ENCODE measurements at places on chromosomes 6 and 20.

DNA sequence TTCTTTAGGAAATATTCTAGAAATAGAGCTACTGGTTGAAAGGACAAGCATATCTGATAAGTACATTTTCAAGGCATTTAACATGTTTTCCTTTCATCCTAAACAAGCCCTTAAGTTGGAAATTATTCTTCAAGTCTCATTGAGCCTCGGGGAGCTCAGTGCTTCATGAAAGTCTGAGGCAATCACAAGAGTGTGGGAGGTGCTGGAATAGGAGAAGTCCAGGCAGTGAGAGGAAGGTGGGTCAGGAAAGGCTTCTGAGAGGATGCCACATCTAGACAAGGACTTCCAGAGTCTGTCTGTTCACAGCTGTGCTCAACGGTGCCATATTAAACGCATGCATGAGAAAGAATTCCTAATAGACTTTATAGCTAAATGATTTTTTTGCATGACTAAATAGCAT, 69.8 kb downstream of the CD83 start:
- no peak for DNase-seq

DNA sequence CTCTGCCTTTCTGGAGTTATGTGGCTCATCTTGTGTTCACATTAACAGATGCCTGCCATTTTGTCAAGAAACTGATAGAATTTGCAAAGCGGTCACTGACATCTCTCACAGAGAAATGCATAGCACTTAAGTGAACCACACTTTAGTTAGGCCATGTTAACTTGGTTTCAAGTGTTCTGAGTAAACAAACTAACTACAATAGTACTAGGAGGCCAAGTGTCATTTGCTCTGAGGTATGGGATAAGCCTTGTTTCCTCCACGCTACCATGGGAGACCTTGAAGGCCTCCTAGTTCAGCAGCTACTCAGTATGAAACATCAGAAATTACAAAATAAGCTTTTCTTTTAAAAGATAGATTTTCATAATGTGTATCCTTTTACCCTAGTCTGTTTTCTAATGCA, 143.5 kb upstream of the MARCKS start:
- DNase-seq, result no peak

DNA sequence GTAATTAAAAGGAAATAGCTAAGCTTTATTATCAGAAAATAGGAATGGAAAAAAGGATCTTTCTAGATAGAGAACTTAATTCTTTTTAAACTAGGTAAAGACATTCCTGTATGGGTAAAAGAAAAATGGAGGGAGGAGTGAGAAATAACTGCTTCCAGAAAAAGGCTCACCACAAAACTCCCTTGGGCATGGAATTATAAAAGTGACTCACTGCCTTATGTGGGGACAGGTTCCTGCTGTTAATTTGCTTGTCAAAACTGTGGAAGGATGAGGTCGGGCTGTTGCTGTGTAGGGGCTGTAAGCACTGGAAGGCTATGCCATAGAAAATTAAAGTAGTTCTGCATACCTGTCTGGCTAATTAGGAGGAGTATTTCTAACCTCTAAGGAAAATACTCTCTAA, 158.7 kb downstream of the UBE3D start:
- DNase-seq, result peak; percentile 24

DNA sequence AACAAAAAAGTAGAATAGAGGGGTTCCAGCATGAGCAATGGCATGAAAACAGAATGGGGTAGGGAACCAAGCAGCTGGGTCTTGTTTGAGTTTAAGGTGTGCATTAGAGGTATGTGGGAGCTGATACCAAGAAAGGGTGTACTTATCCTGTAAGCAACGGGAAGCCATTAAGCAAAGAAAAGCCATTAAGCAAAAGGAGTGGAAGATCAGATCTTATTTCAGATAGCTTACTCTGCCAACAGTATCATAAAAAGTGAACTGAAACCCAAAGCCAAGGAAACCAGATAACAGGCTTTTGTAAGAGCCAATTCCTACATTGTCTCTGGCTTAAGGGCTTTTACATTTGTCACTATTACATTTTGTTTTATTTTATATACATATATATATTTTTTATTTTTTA, 21.3 kb upstream of the BEND6 start:
- no peak for DNase-seq

GRCh38 chr6:33865478-33866077, 61.8 kb upstream of the MLN start:
- no peak for DNase-seq

- peak; percentile 63 for DNase-seq
These were observed 47.2 kb downstream of the CTNNBL1 start for GRCh38 chr20:37741055-37741454.

- DNase-seq, result no peak
These were observed 188.6 kb upstream of the NT5E start for GRCh38 chr6:85261271-85261670.

GRCh38 chr20:26209171-26209941, 512.7 kb upstream of the ZNF337 start:
- DNase-seq, result no peak

- peak; percentile 94 for DNase-seq
These were observed 326.6 kb downstream of the COL12A1 start for GRCh38 chr6:74879234-74879633.

GRCh38 chr6:11722805-11723631, 55.6 kb downstream of the ADTRP start:
- no peak for DNase-seq

DNA sequence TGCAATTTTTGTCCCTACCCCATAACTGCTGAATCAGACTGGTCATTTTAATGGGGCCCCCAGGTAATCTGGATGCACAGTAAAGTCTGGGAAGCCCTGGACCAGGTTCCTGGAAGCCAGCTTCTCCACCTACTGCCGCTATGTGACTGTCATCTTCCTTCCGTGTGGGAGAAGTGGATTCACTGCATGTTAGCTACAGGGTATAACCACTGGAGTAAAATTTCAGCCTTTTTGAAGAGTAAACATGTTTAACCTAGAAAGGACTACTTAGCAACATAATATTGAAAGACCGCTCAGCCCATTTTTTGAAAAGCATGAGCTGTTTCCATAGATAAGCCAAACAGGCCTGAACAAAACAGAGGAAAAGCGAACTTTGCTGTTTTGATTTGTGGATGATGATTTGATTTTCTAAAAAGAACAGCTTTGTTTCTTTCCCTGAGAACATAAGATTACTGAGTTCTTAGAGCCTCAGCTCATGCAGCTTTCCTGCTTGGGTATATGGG, 208.1 kb downstream of the PLCB4 start:
- DNase-seq, result no peak

DNA sequence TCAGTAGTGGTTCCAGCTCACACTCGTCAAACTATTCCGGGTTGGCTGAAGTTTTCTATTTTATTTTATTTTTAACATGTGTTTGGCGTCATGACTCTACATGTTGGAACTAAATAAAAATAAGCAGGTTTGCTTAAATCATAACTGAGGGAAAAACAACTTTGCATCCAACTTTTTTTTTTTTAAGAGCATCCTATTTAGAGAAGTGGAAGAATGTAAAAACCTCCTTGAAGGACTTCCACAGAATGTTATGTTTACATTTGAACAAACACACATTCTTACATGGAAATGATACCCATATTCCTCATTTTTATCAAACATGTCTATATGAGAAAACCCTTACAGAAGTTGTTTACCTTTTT, 659 bp downstream of the PRDM1 start:
- DNase-seq, result no peak

DNA sequence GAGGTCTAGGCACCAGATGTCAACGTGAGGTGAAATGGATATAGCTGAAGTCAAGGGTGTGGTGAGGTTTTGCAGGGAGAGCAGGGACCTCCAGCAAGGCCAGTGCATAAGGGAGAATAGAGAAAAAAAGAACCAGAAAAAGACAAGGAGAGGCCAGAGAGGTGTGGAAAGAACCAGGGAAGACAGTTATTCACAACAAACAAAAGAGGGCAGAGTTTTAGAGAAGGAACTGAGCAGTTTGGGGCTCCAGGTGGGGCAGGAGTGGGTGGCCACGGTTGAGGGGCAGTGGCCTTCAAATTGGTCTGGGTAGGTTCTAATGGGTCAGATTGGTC, 11.6 kb upstream of the NQO2 start:
- DNase-seq, result no peak

- no peak for DNase-seq
These were observed 52.5 kb upstream of the SLC22A16 start for GRCh38 chr6:110528930-110529325.

DNA sequence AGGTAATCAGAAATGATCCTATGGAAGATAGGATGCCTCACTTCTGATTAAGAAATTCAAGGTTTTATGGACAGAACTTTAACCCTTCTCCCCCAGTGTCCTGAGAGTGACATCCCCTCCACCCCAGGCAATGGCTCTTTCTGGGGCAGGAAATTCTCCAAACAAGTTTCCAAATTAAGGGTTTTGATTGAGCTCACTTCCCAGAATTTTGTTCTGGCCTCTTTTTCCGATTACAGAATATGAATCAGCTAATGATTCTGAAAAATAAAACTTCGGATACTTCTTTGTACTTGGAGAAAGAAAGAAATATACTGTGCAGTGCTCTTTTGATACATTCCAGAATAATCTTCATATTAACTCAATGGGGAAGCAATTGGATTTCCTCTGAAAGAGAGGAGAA, 32.8 kb upstream of the TASP1 start:
- DNase-seq, result no peak

GRCh38 chr6:147808640-147809039, 300.1 kb downstream of the SAMD5 start:
- DNase-seq, result peak; percentile 11

DNA sequence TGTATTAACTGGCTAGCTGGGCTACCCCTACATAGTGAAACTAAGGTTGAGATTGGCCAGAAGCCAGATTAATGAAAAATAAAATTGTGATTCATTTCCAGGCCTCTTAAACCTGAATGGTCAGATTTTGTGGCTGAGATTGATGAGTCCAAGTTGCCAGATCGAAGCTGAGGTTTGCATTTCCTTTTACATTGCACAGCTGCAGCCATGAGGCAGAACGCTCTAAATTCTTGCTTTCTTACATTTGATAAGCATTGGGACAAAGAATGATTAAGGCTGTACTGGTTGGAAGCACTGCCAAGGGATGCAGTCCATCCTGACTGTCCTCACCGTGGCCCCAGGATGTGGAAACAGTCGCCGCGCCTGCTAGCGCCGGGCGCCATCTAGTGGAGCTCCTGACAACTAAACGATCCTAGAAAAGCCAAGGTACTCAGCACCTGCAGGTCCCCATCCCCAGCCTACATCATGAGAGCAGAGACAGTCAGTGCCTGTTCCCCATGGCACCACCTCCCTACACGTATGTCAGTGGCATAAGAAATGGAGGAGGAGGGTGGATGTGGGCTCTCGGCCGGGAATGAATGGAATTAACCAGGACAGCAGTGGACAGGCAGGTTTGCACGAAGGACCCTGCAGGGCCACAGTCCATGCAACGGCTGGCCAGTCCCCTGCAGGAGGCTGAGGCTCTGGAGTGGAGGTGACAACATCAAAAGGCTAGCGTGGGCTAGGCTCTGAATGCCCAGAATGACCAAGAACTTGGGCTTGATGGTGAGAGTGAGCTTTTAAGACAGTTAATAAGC, 19.0 kb downstream of the PXDC1 start:
- DNase-seq, result peak; percentile 90

- DNase-seq, result peak; percentile 24
These were observed 1.2 kb upstream of the HDDC2 start for GRCh38 chr6:125302840-125303511.

GRCh38 chr6:123171341-123172115, 175.5 kb downstream of the CLVS2 start:
- no peak for DNase-seq

DNA sequence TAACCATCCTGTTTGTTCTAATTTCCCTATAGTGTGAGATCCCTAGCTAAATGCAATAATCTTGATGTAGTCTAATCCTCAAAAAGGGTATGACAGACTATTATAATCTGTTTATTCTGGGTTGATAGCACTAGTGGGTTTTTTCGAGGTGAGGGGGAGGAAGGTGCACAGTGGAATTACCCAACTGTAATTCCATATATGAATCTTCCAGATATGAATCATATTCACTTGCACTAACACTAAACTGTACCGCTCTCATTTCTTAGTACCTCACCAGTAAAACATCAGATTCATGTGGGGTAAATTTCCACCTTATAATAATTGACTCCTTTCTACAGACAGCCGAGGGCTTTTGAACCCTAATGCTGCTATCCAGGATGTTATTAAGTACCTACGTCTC, 16.5 kb downstream of the NCOA7 start:
- no peak for DNase-seq

DNA sequence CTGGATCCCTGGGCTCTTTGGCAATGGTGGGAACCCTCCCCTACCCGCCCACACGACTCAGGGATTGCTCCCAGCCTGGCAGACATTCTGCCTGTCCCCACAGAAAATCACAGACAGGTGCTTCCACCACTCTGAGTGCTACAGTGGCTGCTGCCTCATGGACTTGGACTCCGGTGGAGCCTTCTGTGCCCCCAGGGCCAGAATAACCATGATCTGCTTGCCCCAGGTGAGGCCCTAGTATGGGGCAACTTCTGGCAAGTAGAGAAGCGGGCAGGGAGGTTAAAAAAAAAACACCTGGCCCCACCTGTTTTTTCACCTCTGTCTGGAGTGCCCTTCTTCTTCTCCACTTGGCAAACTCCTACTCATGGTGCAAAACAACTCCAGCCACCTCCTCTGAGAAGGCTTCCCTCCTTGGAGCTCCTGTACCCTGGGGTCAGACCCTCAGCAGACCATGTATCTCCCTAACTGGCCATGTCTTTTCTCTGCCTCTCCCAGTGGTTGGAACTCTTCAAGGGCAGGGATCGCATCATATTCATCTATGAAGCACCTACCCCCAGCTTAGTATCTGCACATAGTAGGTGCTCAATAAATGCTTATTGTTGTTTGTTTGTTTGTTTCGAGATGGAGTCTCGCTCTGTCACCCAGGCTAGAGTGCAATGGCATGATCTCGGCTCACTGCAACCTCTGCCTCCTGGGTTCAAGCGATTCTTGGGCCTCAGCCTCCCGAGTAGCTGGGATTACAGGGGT, 1.1 kb downstream of the CLPSL2 start:
- DNase-seq, result no peak

DNA sequence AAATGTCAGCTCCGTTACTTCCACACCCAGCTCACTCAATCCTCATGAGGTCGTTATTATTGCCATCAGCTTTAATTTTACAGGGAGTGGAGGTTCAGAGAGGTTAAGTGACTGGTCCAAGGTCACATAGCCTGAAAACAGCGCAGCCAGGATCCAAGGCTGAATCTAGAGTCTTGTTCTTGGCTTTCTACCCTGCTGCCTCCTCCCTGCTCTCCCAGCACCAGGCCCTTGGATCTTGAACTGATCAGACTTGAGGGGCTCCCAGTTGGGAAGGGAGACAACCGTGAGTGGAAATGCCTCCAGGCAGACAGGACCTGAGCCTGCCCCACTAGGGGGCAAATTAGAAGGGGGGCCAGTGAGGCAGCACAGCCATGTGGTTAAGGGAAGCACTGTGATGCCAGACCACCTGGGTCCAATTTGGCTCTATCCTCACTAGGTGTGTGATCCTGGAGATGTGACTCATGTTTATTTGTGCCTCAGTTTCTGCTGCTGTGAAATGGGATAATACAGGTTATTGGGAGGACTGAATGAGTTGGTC, 135.6 kb upstream of the PTPN1 start:
- no peak for DNase-seq

DNA sequence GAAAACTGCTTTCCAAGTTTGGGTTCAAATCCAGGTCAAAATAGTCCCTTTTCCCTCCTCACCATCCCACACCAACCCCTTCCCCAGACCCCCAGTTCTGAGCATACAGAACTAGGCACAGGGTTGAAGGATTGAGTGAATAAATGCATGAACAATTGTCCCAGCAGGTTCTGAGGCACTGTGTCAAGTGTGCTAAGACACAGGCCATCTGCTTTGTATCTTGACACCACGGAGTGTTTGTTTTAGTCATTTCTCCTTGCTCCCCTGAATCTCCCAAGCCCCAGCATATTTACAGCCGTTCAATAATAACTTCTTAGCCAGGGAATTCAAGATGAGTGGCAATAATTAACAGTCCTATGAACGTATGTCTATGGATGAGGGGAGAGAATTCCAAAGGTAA, 102.8 kb upstream of the JARID2 start:
- DNase-seq, result no peak

Measured in iris pigment epithelial cell (primary cell).